ENCODE measurements at places on chromosomes 4 and X. TPM values are rescaled to one million over a fixed set of nuclear protein-coding genes. Genes with fewer than 3 reads are reported as not detected.
A peak's percentile ranks its signal among the peaks of the same experiment; 100 is the strongest.

SLC10A4 gene
- total RNA-seq: not detected

DNA sequence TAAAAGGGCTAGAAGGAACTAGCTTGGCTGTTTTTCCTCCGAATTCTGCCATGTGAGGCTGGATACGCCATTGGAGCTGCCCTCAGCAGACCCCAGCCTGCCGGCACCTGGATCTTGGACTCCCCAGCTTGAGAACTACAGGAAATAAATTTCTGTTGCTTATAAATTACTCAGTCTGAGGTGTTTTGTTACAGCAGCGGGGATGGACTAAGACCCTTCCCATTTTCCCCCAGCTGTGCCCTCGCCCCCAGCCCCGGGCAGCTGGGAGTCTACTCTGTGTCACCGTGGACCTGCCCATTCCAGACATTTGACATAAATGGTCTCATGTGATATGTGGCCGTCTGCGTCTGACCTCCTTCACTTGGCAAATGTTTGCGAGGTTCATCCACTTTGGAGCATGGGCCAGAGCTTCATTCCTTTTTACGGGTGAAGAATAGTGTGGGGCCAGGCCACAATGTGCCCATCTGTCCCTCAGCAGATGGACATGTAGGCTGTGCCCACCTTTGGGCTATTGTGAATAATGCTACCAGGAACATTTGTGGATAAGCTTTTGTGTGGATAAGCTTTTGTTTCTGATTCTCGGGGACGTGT lies 30.7 kb upstream of the SPON2 start:
- no peak overlapping the region for H3K4me3 ChIP-seq
- no peaks in the 10 kb centered on the region for H3K27me3 ChIP-seq
- peaks cover 49% of the 10 kb centered on the region for H3K4me1 ChIP-seq
- H3K27ac ChIP-seq: no peak overlapping the region

TCEAL7 gene
- total RNA-seq: 39.1 TPM

GRPR gene
- total RNA-seq: 0.25 TPM

DNA sequence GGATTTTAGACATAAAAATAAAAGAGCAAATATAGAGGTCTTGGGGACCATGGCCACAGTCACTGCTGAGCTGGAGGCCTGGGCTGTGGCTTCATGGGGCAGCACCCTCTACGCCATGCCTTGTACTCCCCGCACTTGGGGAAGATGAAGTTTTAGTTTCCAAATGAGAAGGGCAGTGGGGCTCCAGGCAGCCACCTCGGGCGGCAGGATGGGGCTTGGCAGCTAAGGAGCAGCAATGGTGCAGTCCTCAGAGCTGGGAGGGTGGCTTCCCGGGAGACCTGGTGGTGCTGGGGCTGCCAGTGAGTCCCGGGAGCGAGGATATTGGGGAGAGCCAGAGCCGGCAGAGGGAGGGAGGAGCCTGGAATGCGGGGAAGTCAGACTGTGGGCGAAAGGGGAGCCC lies 2.4 kb downstream of the CXCR3 start:
- no peaks in the 10 kb centered on the region for H3K36me3 ChIP-seq
- DNase-seq: no peak
- no peak overlapping the region for H3K4me3 ChIP-seq
- H3K27me3 ChIP-seq: no peaks in the 10 kb centered on the region

MTNR1A gene
- not detected for total RNA-seq

- peaks cover 20% of the 10 kb centered on the region for H3K4me1 ChIP-seq
- H3K27me3 ChIP-seq: no peaks in the 10 kb centered on the region
- peak overlapping the region; percentile 2 for H3K27ac ChIP-seq
- no peaks in the 10 kb centered on the region for H3K36me3 ChIP-seq
- no peak overlapping the region for H3K4me3 ChIP-seq
Measured at GRCh38 chr4:52853351-52853750, 8.8 kb upstream of the RASL11B start.

DNA sequence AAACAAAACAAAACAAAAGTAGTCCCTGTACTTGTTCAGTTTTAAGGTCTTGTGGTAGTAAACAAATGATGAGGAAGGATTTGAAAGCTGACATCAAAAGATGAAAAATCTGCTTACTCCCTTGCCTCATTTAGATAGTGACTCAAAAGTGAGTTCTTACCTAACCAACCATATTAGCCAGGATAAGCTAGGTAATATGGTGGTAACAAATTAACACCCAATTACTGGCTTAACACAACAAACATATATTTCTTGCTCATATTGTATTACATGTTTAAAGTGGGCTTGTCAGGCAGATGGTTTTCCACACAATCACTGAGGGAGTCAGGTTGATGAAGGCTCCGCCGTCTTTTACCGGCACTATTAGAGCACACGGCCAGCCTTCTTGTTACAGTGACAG lies 189.7 kb downstream of the PPARGC1A start:
- H3K27me3 ChIP-seq: no peaks in the 10 kb centered on the region
- no peaks in the 10 kb centered on the region for H3K36me3 ChIP-seq
- H3K4me3 ChIP-seq: no peak overlapping the region
- H3K27ac ChIP-seq: no peak overlapping the region
- H3K4me1 ChIP-seq: no peaks in the 10 kb centered on the region

- H3K36me3 ChIP-seq: no peaks in the 10 kb centered on the region
- H3K27ac ChIP-seq: no peak overlapping the region
- H3K4me1 ChIP-seq: no peaks in the 10 kb centered on the region
- H3K27me3 ChIP-seq: no peaks in the 10 kb centered on the region
- H3K4me3 ChIP-seq: no peak overlapping the region
- DNase-seq: no peak
Measured at GRCh38 chr4:169231647-169232262, 39.0 kb downstream of the SH3RF1 start.

- no peak overlapping the region for H3K4me3 ChIP-seq
- peak; percentile 3 for DNase-seq
- H3K27ac ChIP-seq: no peak overlapping the region
Measured at GRCh38 chr4:142660728-142661127, 185.4 kb downstream of the INPP4B start.

TGIF2LX gene
- not detected for total RNA-seq

- no peaks in the 10 kb centered on the region for H3K4me1 ChIP-seq
- H3K36me3 ChIP-seq: no peaks in the 10 kb centered on the region
- no peak for DNase-seq
Measured at GRCh38 chr4:5184606-5185005, 133.3 kb downstream of the STK32B start.

KLB gene
- total RNA-seq: not detected

- H3K4me1 ChIP-seq: peaks cover 38% of the 10 kb centered on the region
- no peaks in the 10 kb centered on the region for H3K36me3 ChIP-seq
- no peaks in the 10 kb centered on the region for H3K27me3 ChIP-seq
- H3K27ac ChIP-seq: peak overlapping the region; percentile 76
Measured at GRCh38 chrX:116272322-116272721, 101.8 kb downstream of the AGTR2 start.

DNA sequence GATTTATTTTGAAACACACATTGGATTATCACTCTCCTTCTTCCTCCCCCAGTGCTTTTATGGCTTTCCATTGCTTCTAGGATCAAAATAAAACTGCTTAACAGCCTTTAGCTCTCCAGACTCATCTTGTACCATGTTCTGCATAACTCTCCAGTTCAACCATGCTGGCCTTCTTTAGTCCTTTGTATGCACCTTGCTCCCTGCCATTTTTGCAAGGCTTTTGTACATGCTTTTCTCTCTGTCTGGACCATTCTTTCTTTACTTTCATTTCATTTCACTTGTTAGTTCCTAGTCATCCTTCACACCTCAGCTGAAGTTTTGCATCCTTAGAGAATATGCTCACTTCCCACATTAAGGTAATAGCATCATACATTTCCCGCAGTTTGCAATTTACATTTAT lies 6.9 kb downstream of the ARFIP1 start:
- DNase-seq: no peak
- no peaks in the 10 kb centered on the region for H3K36me3 ChIP-seq
- no peaks in the 10 kb centered on the region for H3K4me1 ChIP-seq
- H3K27me3 ChIP-seq: no peaks in the 10 kb centered on the region
- no peak overlapping the region for H3K4me3 ChIP-seq

GRCh38 chr4:45946699-45947098 lies 177.2 kb downstream of the GABRG1 start:
- no peak for DNase-seq
- H3K4me3 ChIP-seq: no peak overlapping the region
- no peaks in the 10 kb centered on the region for H3K27me3 ChIP-seq
- H3K4me1 ChIP-seq: peaks cover 3% of the 10 kb centered on the region
- H3K27ac ChIP-seq: no peak overlapping the region
- H3K36me3 ChIP-seq: no peaks in the 10 kb centered on the region

DNA sequence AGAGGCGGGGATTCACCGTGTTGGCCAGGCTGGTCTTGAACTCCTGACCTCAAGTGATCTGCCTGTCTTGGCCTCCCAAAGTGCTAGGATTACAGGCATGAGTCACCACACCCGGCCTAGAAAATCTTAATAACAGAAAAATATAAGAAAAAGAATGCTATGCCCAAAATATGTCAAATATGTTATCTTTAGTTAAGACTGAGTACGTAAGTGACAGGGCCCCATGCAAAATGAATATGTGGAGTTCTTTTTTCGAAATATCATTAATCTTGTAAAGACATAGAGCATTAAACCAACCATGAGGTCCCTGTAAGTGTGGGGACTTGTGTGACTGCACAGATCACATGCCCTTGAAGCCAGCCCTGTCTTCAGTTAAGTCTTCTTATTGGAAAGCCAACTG lies 8.9 kb upstream of the ZNF518B start:
- no peaks in the 10 kb centered on the region for H3K36me3 ChIP-seq
- H3K4me1 ChIP-seq: no peaks in the 10 kb centered on the region

DNA sequence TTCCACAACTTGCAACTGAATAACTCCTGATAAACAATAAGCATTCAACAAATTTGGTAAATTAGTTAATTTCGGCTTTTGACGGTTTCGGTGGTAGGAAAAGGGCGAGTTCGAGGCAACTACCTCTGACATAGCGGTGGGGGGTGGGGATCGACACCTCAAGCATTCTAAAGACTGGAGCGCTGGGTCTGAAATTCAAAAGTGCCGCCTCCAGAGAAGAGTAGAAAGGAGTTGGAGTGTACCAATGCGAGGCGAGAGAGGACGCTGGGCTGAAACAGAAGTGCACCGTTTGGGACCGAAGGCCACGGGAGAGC lies 725 bp downstream of the SMC1A start:
- no peaks in the 10 kb centered on the region for H3K36me3 ChIP-seq
- peak overlapping the region; percentile 98 for H3K27ac ChIP-seq
- H3K27me3 ChIP-seq: no peaks in the 10 kb centered on the region
- peak overlapping the region; percentile 89 for H3K4me3 ChIP-seq

DNA sequence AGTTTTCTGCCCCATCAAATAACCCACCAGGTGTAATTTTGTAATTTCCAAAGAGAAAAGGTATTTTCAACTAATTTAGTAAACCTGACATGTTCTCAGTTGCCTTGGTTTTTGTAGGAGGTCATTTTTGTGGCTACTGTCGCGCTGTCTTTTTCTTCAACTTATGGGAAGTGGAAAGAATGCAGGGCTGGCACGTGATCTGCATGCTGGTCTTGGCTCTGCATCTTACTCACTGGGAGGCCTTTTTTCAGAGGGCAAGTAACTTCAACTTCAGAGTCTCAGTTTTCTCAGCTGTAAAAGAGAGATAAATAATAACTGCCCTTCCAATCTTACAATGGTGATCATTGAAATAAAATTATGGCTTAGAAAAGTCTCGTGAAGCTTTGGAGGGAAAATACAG lies 109.9 kb upstream of the SMIM10 start:
- H3K4me1 ChIP-seq: no peaks in the 10 kb centered on the region
- no peaks in the 10 kb centered on the region for H3K27me3 ChIP-seq
- no peaks in the 10 kb centered on the region for H3K36me3 ChIP-seq

- H3K4me3 ChIP-seq: no peak overlapping the region
- H3K4me1 ChIP-seq: no peaks in the 10 kb centered on the region
- DNase-seq: no peak
Measured at GRCh38 chr4:17092736-17093437, 194.4 kb upstream of the LDB2 start.
